Inflammatory macrophage treated with lipopolysaccharide for 1 hour (primary cell): ENCODE measurements at places on chromosomes 5 and 9.

GRCh38 chr5:62341783-62342475 is 35.9 kb downstream of the KIF2A start:
- no peak for DNase-seq

- peak; percentile 78 for DNase-seq
These were observed 76.0 kb downstream of the CEMIP2 start for GRCh38 chr9:71692337-71692736.

GRCh38 chr5:96968074-96968473 is 32.2 kb downstream of the LNPEP start:
- no peak for DNase-seq

DNA sequence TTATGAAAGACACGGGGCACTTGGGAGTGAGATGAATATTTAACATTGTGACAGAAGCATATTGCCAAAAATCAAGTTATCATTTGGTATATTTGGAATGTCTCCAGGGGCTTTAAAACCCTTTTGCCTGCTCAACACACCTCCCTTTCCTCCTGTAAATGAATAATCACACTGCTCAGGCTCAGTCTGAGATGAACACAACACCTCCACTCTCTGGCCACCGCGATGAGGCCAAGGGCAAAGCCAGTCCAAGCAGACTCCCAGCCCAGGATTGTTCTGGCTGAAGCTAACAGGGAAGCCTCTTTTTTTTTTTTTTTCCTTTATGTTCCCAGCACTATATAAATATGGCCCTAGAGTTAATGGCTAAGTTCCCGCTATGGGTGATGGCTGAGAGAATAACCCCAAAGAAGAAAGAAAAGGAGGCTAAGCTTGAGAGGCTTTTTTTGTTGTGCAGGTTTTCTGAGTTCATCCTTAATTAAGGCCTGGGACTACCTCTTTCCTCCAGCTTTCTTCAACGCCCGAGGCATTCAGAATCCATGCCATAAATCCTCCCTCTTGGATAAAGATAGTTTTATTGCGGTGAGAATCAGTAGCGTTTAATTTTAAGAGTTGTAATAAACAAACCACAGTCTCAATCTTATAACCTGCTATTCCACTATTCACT is 10.5 kb upstream of the ERAP1 start:
- no peak for DNase-seq

DNA sequence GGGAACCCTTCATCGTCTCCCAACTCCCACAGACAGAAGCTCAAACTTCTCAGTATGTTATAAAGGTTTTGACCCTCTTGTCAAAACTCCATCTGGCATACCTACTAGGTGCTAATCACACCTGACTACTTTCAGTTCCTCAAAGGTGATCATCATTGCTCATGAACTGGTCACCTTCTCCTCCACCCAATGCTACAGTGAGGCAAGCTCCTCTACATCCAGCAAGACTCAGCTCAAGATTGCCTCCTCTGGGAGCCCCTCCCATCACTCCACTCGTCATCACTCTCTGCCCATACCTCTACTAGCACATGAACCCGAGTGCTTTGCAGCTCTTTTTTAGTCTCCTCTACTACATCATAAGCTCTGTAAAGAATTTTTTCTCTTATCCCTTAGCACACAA is 102.4 kb downstream of the LPAR1 start:
- no peak for DNase-seq

GRCh38 chr5:36722900-36723299 is 116.5 kb downstream of the SLC1A3 start:
- no peak for DNase-seq

DNA sequence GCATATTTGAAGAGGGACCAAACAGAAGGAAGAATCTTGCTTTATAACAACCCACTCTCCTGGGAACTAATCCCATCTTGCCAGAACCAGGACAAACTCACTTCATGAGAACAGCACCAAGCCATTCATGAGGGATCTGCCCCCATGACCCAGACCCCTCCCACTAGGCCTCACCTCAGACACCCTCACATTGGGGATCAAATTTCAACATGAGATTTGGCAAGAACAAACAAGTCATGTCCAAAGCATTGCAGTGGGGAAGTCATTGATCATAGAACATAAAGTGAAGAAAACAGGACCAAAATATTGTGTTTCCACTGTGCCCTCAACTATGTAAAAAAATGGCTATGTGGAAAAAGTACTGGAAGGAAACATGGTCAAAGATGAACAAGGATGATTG is 43.9 kb downstream of the MAP1B start:
- DNase-seq: no peak

DNA sequence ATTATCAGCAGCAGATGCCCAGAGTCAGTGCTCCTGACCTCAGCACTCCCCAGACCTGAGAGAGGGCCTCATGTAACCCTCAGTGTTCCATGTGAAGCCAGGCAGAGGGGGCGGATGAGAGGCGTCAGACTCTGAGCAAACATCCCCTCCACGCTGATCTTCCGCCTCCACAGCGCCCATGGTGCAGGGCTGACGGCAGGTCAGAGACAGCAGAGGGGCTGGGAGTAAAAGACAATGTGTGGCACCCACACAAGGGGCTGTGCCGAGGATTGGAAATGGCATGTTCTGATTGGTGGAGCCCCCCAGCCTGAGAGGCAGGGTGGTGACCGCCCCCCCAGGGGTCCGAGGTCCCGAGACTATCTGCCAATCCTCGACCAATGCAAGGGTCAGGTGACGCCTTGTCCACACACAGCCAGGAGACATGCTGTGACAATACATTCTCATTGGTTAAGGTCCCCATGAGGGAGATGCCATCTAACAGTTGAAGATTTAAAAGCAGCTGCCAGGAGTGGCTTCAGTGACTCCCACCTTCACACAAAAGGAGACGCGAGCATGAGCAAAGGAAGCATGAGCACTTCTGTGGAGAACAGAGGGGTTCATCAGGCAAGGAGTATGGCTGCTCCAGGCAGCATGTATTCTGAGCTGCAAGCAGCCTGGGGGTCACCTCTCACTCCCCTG is 19.3 kb upstream of the SLC25A51 start:
- no peak for DNase-seq

DNA sequence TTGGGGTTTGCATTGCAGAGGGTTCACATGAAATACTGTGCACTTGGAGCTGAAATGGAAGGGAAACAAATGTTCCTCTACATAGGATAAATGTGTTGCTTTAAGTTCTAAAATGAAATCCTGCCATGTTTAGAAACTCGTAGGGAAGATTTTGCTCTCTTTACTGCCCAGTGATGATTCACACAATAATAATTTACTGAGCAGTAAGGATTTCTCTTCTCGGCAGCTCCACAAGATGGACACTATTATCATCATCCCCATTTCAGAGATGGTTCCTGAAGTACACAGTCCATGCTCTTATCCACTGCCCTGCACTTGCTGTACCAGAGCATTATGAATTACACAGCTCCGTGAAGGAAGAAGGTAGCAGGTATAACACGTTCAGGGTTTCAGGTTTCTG is 4.1 kb downstream of the HACD4 start:
- DNase-seq: no peak

DNA sequence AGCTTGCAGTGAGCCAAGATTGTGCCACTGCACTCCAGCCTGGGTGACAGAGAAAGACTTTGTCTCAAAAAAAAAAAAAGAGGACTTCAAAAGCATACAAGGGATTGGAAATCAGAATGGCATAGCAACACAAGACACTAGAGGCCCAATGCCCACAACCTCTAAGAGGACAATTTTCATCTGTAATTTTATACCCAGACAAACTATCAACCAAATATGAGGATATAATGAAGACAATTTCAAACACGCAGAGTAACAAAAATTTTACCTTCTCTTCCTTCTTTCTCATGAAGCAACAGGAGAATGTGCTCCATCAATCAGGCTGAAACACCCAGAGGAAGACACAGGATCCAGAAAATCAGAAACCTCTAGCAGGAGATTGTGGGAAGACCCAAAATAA is 46.8 kb downstream of the GCNT4 start:
- no peak for DNase-seq

- DNase-seq: no peak
These were observed 38.6 kb downstream of the EXOSC2 start for GRCh38 chr9:130732136-130732535.

GRCh38 chr5:92337772-92338234 is 954.7 kb upstream of the ARRDC3 start:
- no peak for DNase-seq

GRCh38 chr5:1027631-1028441 is 19.2 kb downstream of the NKD2 start:
- no peak for DNase-seq

- no peak for DNase-seq
These were observed 37.5 kb downstream of the CPLANE1 start for GRCh38 chr5:37211661-37212060.

- DNase-seq: no peak
These were observed 311.2 kb downstream of the TRIM32 start for GRCh38 chr9:116998305-116998704.
